A549 (cell line): ENCODE measurements at places on chromosomes 4 and X. TPM values are rescaled to one million over a fixed set of nuclear protein-coding genes. Genes with fewer than 3 reads are reported as not detected.

Gene PLXNA3
- polyA plus RNA-seq, result 7.9 to 10.1 TPM (median 9.5 TPM) in 3 replicates

Gene GSTCD
- 9.0 to 10.0 TPM (median 9.1 TPM) in 3 replicates for polyA plus RNA-seq

Gene HSD17B11
- 42.3 to 53.4 TPM (median 51.5 TPM) in 3 replicates for polyA plus RNA-seq

Gene MAP7D2
- polyA plus RNA-seq, result 9.4 to 10.1 TPM (median 10.1 TPM) in 3 replicates

Gene PAGE2B
- not detected in 3 replicates for polyA plus RNA-seq

Gene L1CAM
- polyA plus RNA-seq, result 12.8 to 14.2 TPM (median 13.3 TPM) in 3 replicates

DNA sequence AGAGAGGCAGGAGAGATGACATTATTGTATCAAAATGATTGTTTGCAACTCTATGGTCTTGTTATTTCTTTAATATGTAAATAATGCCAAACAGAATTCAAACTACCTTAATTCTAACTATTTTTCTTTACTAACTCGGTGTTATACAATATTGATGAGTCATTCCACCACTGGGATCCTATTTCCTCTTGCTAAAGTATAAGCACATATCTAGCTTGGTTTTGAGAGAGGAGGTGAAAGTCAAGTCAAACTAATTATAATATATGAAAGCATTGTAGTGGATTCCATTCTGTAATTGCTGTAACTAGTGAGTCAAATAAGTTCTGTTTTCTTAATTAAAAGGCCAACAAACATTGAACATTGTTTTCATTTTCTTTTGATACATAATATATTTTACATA, 837.6 kb downstream of the PDHA2 start:
- DNase-seq, result no peak

- no peak for DNase-seq
Observed at GRCh38 chrX:132858018-132858417, 100.4 kb downstream of the HS6ST2 start.

GRCh38 chrX:329291-329910, 10.8 kb upstream of the GTPBP6 start:
- DNase-seq, result no peak

DNA sequence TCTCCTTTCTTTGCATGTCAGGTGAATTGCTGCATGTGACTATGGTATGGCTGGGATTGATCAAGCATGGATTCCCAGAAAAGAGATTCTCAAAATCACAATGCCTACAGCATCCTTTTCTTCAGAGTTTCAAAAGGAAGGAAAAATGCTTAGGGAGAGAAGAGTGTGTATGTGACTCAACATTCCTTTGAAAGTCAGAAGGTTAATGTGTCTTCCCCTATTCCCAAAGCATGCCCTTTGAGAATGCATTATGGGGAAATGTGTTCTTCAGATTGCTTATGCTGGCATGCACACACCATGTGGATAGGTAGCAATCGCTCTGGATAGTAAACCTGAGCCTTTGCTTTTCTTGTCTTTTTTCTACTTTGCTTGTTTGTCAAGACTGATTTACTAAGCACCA, 78.5 kb downstream of the ELOVL6 start:
- no peak for DNase-seq

DNA sequence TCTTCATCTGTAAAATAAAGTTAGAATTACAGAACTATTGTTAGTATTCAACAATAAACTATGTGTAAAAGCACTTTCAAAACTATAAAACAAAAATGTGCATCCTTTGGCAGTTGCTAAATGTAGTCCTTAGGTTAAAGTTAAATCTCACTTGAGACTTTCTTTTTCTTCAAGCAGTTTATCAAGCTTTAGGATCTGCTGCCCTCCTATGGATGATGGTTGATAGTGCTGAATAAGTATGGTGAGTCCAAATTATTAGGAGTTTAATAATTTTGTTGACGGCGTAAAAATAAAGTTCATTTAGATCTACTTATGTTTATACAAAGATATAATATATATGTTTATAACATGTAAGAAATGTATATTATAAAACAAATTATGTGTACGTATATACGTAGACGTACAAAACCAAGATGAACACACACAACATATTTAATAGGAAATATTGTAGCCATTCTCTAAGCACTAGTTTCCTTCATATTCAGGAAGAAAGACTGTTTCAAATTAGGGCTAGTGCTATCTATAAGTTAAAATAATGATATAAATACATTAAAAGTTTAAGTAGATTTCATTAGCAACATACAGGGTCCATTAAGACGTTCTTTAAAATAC, 22.3 kb downstream of the UGT2A2 start:
- DNase-seq, result peak; percentile 10

DNA sequence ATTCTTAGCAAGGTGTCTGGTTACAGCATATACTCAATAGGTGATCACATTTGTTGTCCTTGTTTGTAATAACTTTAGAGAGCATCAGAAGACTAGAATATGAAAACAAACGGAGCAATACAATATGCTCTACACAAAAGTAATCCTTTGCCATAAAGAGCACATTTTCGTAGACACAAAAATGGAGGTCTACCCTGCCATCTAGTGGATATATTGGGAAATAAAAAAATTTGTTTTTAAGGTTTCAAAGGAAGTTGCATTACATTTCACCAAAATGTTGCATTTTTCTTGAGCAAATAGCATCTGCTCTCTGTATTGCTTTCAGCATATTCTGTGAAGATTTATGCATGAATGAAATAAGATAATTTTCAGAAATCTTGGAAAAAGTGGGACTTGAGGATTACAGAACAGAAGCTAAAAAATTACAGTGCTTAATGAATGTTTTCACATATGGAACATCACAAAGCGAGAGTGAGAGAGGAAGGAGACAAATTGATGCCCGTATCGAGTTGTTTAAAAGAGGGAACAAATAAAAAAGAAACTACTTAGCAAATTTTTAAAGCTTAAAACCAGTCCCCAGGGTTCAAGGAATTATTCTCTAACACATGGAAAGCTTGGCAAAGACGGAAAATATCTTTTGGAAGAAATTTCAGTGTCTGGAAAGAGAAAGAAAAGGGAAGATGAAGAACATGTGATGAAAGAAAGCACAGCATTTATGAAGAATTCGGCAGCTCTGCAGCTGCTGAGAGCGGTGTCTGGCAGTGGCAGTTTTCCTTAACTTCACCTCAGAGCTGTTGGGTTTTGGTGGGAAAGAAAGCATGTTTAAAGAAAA, 390.1 kb downstream of the ANKRD50 start:
- DNase-seq, result peak; percentile 14

DNA sequence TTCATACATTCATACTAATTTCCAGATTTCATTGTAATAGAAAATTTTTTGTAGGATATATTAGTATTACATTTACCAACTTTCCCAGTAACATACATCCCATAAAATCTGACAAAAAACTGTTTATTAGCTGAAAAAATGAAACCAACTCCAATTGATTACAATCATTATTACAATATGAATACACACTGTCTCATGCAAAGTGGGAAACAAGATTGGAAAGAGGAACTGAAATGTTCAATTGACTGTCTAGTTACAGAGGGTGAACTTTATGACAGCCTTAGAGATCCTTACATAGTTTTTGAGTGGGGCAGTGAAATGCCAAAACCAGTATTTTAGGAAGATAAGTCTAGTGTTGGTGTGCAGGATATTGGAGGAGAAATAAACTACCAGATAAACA, 2.3 kb upstream of the AMBN start:
- DNase-seq, result no peak

- DNase-seq, result no peak
Observed at GRCh38 chrX:153948002-153948466, 3.6 kb upstream of the RENBP start.

GRCh38 chr4:11791797-11792196, 363.1 kb upstream of the HS3ST1 start:
- no peak for DNase-seq

DNA sequence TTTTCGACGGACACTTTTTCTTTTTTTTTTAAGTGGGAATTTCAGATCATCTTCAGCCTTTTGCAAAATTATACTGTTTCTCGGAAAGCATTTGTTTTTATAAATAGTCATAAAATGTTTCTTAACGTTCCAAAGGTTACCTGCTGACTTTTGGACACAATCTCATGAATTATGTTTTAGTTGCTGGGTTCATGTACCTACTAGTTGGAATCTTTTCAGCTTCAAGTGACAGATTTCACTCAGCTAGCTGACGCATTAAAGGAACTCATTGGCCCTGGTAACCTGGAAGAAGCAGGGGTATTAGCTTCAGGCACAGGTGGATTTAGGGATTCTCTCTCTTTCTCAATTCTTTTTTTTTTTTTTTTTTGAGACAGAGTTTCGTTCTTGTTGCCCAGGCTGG, 66.5 kb downstream of the TMEM131L start:
- DNase-seq, result no peak

DNA sequence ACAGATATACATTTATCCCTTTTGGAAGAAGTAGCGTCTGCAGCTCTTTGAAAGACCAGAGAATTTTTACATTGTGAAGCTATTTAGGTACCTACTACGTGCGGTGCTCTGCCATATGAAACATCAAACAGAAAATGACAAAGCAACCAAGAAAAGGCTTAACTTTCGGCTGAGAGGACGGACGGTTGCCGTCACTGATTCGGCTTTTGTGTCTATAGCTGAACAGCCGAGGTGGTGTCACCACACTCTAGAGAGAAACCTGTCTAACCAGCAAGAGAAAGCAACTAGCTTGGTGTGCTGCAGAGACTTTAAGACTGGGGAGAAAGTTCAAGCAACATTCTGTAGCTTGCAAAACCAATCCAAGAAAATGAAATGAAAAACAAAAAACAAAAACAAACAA, 145.5 kb downstream of the SHOX start:
- no peak for DNase-seq

- no peak for DNase-seq
Observed at GRCh38 chr4:112378858-112379257, 81.7 kb downstream of the ALPK1 start.
